Adipocyte (in vitro differentiated cells): ENCODE measurements at places on chromosomes 6 and 20.

GRCh38 chr20:50487397-50487796 lies 22.8 kb upstream of the PTPN1 start:
- no peak for DNase-seq

GRCh38 chr6:90241229-90241880 lies 55.3 kb downstream of the BACH2 start:
- no peak for DNase-seq

DNA sequence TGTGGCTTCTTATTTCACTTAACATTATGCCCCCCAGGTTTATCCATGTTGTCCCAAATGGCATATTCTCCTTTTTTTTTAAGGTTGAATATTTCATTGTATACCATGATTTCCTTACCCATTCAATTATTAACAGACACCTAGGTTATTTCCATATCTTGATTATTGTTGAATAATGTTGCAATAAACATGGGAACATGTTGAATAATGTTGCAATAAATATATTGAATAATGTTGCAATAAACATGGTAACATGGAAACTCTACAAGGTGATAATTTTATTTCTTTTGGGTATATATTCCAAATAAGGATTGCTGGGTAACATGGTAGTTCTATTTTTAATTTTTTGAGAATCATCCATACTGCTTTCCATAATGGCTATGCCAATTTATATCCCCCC lies 648.1 kb downstream of the MMUT start:
- no peak for DNase-seq

DNA sequence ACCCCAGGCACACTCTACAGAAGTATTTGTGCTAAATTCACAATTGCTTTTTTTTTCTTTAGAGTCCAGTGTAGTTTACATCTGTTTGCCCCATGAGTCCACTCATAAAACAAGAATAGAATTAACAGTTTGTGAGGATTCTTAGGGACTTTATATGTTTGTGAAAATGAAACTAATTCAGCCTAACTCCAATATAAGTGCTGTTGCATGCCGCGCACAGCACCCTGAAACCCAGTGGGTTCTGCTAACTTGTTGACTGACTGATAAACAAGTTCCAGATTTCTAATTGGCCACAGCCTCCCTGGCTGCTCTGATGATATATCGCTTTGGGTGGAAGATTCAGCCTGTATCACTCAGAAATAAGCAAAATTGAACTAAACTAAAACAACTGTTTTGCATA lies 561.4 kb downstream of the PKHD1 start:
- no peak for DNase-seq

- DNase-seq: no peak
Observed at GRCh38 chr6:1890071-1890470, 280.4 kb downstream of the FOXC1 start.

DNA sequence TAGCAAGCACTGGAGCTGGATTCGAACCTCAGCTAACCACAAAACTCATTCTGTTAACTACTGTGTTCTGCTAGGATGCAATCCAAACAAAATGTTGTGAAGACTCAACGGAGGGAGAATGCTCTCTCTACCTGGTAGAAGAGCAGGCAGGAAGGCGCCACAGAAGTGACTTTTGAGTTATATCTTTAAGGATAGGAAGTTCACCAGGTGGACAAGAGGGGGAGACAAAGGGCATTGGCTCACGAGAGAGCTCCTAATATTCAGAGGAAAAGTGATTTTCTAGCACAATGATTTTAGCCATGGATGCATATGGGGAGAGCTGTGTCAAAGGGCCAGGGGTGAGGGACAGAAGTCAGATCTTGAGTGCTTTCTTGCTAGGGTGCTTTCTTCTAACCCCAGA lies 108.4 kb upstream of the MAFB start:
- peak; percentile 43 for DNase-seq

- peak; percentile 56 for DNase-seq
Observed at GRCh38 chr20:36573798-36574365, 485 bp downstream of the TGIF2 start.

GRCh38 chr20:21509597-21510371 lies 4.1 kb downstream of the NKX2-2 start:
- no peak for DNase-seq

DNA sequence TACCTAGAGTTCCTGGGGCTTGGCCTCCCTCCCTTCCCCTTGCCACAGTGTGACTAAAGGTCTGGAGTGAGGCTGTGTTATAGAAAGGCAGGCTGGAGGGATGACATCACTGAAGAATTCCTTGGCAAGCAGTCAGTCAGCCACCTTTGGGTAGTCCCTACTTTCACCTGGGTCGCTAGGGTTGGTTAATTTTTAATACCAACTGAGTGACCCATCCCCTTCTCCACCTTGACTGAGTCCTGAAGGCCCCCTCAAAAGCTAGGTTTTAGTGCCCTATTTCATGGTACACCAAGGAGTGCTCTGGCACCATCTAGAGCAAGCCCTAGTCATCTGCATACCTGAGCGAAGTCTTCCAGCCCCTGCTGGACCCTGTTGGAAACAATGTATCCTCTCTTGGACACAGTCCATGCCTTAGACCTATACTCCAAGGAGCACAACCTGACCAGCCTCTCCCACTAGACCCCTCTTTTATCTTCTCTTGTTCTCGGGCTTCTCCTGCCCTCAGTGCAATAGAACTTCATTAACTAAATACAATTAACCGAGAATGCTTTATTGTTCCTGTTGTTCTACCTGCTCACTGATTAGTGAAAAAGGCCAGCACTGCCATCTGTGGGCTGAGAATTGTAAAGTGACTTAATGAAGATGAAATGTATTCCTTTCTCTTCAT lies 44.6 kb downstream of the RIN2 start:
- no peak for DNase-seq

DNA sequence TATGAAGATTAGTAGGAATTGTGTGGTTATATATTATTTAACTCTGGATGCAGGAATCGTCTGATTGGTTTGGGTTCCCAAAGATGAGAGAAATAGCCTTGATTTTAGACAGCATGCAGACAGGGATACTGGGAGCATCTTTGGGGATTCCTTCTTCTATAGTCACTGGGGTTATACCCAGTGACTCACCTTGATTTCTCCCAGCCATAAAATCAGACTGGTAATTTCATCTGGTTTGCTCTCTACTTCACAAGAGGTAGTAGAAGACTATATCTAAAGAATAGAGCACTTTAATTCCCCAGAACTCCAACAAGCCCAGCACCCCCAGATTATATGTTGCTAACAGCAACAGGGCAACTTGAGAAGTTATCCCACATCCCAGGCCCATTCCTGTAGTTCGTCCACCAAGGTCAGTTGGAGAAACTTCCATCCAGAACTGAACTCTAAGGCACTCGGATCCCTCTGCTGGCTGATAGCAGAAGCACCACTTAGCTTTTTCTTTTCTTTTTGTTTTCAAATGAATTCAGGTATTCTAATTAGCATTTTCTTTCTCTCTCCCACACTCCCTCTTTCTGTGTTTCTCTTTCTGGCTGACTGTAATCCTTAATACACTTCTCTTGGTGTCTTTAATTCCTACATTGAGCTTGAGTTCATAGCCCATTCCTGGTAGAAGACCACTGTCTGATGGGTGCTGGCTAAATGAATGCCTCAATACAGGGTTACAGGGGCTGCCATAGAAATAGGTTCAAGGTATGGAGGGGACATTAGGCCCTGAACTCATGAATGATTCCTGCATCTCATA lies 20.4 kb upstream of the EFHC1 start:
- DNase-seq: peak; percentile 81

- DNase-seq: peak; percentile 67
Observed at GRCh38 chr6:30814146-30815040, 69.9 kb upstream of the DDR1 start.

GRCh38 chr6:54390362-54390761 lies 82.1 kb downstream of the TINAG start:
- DNase-seq: no peak

DNA sequence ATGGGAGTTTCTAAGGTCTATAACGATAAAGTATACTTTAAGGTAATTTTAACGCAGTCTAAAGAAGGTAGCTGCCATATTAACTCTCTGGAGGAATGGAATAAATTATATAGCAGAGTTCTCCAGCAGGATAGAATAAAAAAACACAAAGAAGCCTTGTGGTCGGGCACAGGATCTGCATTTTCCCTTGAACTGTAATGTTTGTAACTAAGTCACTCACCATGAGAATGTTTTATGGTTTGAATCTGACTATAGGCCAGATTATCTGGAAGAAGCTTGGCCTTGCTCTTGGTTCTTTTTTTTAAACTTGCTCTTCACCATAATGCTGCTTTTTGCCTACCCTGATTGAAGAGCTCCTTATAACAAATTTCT lies 238.8 kb upstream of the NOX3 start:
- no peak for DNase-seq

GRCh38 chr6:53805725-53806124 lies 10.9 kb downstream of the LRRC1 start:
- DNase-seq: no peak

GRCh38 chr6:43103253-43103876 lies 27.3 kb downstream of the PTK7 start:
- no peak for DNase-seq

- peak; percentile 85 for DNase-seq
Observed at GRCh38 chr6:136791296-136792094, 782 bp downstream of the MAP3K5 start.

DNA sequence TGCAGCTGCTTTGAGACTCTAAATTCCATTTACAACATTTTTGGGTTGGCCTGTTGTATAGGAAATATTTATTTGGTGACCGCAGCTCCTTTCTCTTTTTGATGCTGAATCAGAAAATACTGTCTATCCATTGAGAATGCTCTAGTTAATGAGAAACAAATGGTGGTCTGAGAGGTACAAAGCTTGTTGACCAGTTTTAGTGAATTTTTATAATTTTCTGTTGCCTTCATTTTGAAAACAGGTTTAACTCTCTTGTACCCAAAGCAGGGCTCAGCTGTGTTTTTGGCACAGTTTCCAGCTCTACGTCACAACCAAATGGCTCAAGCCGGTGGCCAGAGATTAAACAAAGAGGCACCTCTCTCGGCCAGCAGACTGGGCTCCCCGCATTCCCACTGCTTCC lies 113.2 kb downstream of the FNDC1 start:
- peak; percentile 30 for DNase-seq

DNA sequence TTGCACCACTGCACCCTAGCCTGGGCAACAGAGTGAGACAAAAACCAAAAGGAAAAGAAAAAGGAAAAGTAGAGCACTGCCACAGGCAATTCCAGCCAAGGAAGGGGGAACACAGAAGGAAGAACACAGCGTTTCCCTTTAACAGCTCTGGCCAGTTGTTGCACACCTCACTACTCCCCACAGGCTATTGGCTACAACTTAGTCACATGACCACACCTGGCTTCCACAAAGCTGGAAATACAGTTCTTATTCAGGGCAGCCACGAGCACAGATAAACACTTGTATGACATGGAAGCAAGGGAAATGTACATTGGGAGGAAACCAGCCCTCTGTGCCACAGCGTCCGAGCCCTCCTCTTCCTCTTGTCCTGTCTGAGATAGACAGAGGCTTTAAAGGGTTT lies 249.0 kb upstream of the JARID2 start:
- no peak for DNase-seq

GRCh38 chr6:1406306-1407072 lies 17.1 kb downstream of the FOXF2 start:
- peak; percentile 90 for DNase-seq

GRCh38 chr20:45971425-45971674 lies 653 bp downstream of the ZNF335 start:
- no peak for DNase-seq

DNA sequence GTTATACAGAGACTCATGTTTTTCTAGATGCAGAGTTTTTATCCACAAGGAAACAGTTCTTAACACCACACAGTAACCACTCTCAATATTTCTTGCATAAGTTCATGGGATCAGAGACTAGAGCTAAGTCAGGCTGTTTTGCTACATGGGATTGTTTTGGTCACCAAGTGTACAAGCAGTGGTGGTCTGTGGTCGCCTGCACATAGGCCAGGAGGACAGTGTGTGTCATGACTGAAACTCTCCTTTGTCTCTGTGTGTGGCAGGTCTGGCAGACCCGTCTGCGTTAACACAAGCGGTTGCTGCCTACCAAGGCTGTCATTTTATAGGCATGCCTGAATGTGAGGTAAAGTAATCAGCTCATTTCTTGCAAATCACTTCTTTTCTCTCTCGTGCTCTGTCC lies 18.9 kb downstream of the WRNIP1 start:
- no peak for DNase-seq

DNA sequence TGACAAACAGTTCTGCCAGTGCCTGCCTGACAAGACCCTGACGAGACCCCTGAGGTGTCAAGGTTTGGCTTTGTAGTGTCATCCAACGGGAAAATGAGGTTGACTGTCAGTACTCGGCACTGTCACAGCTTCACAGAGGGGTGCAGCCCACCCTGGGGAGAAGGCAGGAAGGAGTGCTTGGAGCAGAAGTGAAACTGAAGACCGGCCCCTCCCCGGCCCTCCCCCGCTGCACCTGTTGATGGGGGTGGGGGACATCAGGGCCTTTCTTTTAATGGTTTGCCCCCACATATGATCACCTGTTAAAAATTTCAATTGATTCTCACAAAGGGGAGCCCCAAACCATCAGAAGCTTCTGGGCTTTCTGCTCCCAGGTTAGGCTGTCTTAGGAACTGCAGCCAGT lies 6.8 kb downstream of the PMEPA1 start:
- no peak for DNase-seq

DNA sequence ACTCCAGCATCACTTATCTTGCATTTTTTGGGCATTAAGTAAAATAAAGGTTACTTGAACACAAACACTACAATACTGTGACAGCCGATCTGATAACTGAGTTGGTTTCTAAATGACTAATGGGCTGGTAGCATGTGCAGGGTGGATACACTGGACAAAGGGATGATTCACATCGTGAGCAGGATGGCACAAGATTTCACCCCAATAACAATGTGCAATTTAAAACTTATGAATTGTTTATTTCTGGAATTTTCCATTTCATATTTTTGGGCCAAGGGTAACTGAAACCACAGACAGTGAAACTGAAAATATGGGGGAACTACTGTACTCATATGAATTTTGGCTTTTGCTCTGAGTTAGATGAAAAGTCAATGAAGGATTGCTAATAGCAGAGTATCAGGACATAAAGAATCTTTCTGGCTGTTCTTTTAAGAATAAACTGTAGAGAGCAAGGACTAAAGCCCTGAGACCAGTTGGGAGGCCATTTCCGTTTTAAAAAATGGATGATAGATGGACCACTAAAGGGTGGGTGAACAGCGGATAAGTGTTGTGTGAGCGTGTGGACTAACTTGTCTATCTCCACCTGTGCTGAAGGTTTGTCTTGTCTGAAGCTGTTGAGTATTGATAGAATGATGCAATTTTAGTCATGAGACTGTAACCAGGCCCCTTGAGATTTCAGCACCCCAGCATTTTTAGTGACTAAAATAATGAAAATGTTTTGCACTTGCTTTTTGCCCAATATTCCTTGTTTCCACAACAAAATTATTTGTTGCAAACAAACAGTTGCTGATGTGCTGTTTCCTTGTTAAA lies 8.2 kb downstream of the SPINT3 start:
- no peak for DNase-seq

DNA sequence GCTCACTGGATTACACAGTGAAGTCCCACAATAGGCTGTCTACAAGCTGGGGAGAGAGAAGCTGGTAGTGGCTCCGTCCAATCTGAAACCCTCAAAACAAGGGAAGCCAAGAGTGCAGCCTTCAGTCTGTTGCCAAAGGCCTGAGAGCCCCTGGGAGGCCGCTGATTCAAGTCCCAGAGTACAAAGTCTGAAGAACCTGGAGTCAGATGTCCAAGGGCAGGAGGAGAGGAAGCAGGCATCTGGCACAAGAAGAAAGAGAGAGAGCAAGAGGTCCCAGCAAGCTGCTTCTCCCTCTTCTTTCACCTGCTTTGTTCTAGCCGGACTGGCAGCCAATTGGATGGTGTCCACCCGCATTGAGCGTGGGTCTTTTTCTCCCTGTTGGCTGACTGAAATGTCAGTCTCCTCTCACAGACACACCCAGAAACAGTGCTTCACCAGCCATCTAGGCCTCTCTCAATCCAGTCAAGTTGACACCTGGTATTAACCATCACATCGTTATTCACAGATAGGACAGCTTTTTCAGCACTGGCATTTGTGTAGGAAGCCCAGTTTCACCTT lies 51.2 kb downstream of the CRYBG1 start:
- no peak for DNase-seq
